Dorsolateral prefrontal cortex (tissue), 122 donors: ENCODE measurements at places on chromosomes 6 and 20. TPM values are rescaled to one million over a fixed set of nuclear protein-coding genes. Genes with fewer than 3 reads are reported as not detected.

SMAP1 gene
- 47.4 TPM for total RNA-seq

TINAG gene
- 0.56 TPM for total RNA-seq

DNA sequence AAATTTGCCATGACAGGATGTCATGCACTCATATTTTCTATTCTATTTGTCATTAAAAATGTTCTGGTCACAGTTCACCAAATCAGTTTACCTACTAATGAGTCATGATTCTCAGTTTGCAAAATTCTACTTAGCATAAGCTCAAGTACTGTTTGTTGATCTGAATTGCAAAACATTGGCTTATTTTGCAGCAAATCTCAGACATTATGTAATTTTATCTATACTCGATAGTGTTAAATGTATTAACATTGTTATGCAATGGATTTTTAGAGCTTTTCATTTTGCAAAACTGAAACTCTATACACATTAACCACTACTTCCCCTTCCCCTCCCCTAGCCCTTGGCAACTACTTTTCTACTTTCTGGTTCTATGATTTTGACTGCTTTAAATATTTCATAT lies 213.8 kb upstream of the ZFP64 start:
- no peak for DNase-seq

DNA sequence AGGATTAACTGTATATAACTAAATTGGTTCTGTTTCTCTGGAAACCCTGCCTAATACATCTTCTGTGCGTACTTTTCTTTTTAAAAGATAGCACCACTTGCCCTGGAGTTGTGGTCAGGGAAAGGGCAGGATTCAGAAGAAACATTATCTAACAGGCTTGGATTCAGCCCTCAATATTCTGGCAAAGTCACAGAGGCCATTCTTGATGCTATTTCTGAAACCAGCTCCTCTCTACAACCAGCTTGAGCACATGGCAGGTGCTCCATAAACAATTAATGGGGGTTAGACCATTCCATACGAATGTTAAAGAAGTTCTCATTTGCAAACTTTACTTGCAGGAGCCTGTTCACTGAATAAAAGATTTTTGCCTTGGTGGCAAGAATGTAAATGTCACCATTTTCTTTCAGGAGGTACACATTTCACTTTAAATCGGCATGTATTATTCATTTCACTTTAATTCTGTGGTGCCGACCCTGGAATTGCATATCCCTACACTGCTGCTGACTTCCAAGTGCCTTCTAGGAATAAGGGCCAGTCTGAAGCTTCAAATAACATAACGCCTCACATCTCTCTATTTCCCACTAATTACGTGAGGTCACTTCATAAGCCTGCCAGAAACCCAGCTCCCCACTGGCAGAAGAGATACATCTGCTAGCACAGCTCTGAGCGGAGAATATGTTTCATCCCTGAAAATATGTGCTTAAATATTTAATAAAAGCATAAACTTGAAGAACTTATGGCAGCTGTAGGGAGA lies 248.7 kb downstream of the ADGRG6 start:
- no peak for DNase-seq
